ENCODE measurements at places on chromosomes 6 and 20.

DNA sequence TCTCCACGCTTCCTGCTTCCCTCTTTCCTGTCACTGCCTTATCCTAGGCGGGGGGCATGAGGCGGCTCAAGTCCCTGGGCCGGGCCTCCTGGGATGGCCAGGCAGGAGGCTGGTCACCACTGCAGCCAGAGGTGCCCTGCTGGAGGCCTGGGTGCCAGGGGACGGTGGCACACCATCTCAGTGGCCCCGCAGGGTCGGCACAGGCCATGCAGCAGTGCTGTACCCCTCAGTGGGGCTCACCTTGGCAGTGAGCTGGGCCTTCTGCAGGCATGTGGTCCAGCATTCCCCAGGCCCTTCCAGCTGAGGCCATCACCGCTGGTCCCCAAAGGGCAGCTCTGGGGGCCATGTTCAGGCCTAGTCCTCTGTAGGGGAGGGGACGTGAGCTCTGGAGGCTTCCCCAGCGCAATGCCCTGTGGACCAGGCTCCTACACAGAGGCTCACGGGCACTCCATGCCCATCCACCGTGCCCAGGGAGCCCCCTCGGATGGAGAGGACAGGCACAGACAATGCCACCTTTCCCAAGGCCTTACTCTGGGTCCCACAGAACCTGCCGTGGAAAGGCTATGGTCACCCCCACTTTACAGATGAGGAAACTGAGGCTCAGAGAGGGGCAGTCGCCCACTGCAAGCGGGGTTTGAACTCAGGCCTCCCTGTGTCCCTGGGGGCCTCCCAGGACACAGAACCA lies 123.8 kb downstream of the TAF4 start:
- no peak overlapping the region for H3K4me3 ChIP-seq
- H3K27ac ChIP-seq = no peak overlapping the region
- no peaks in the 10 kb centered on the region for H3K36me3 ChIP-seq
- no peaks in the 10 kb centered on the region for H3K27me3 ChIP-seq

GRCh38 chr20:8974009-8974708 lies 94.7 kb upstream of the PLCB4 start:
- H3K4me3 ChIP-seq = no peak overlapping the region
- DNase-seq = no peak
- no peaks in the 10 kb centered on the region for H3K27me3 ChIP-seq
- no peaks in the 10 kb centered on the region for H3K36me3 ChIP-seq
- H3K4me1 ChIP-seq = no peaks in the 10 kb centered on the region

DNA sequence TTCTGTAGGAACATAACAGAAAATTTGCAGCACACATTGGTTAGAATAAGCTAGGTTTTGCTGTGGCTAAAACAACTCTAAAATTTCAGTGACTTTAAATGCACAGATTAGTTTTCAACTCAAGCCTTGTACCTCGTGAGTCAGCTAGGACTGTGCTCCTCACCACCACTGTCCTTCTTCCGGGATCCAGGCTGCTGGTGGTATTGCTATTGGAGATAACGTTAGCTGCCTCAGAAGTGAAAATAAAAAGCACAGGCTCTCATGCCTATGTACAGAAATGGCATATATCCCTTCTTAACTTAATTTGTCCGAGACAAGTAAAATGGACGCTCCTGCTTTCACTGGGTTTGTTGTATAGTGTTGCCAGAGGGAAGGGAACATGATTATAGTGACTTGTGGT lies 931.1 kb upstream of the EYS start:
- H3K27ac ChIP-seq = no peak overlapping the region
- no peak overlapping the region for H3K4me3 ChIP-seq
- no peaks in the 10 kb centered on the region for H3K4me1 ChIP-seq
- H3K36me3 ChIP-seq = no peaks in the 10 kb centered on the region
- no peak for DNase-seq

DNA sequence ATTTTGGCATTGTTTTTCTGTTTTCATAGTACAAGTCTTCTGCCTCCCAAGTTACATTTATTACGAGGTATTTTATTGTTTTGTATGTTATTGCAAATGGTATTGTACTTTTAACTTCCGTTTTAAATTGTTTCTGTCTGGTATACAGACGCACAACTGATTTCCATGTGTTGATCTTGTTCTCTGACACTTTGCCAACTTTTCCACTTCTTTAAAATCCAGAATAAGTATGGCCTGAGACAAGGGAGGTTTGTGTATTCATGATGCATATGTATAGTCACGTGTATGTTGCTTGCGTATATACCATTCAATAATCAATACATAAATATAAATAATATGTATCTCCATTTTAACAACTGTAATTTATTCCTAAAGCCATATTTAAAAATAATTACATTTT lies 41.2 kb downstream of the THBS2 start:
- no peak for DNase-seq
- no peaks in the 10 kb centered on the region for H3K27me3 ChIP-seq
- no peak overlapping the region for H3K27ac ChIP-seq
- peaks cover 4% of the 10 kb centered on the region for H3K36me3 ChIP-seq
- peak overlapping the region; percentile 45 for H3K4me3 ChIP-seq

DNA sequence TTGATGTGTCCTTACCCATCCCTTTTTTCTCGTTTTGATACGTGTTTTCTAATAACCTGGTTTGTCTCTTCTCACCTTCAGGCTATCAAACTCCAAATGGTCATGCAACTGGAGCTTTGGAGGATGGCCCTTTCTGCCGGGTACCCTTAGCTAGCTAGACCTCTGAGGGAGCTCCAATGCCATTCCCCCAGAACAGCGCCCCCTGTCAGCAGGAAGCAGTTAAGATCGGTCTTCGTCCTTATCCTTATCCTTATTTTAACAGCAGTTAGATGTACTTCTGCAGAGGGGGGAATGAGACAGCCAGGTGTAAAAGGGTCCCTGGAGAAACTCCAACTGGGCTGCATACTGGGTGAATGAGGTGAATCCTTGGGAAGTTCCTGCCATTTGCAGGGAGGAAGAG lies 37.2 kb downstream of the SEL1L2 start:
- H3K27me3 ChIP-seq = no peaks in the 10 kb centered on the region
- no peak overlapping the region for H3K27ac ChIP-seq
- no peaks in the 10 kb centered on the region for H3K36me3 ChIP-seq
- H3K4me3 ChIP-seq = no peak overlapping the region
- DNase-seq = no peak

GRCh38 chr6:159688266-159688905 lies 4.7 kb downstream of the SOD2 start:
- no peaks in the 10 kb centered on the region for H3K27me3 ChIP-seq
- H3K27ac ChIP-seq = peak overlapping the region; percentile 23
- DNase-seq = no peak

- no peak overlapping the region for H3K27ac ChIP-seq
- no peak overlapping the region for H3K4me3 ChIP-seq
- no peaks in the 10 kb centered on the region for H3K36me3 ChIP-seq
- no peaks in the 10 kb centered on the region for H3K4me1 ChIP-seq
- no peaks in the 10 kb centered on the region for H3K27me3 ChIP-seq
Observed at GRCh38 chr20:10633718-10634117, 40.1 kb downstream of the JAG1 start.

DNA sequence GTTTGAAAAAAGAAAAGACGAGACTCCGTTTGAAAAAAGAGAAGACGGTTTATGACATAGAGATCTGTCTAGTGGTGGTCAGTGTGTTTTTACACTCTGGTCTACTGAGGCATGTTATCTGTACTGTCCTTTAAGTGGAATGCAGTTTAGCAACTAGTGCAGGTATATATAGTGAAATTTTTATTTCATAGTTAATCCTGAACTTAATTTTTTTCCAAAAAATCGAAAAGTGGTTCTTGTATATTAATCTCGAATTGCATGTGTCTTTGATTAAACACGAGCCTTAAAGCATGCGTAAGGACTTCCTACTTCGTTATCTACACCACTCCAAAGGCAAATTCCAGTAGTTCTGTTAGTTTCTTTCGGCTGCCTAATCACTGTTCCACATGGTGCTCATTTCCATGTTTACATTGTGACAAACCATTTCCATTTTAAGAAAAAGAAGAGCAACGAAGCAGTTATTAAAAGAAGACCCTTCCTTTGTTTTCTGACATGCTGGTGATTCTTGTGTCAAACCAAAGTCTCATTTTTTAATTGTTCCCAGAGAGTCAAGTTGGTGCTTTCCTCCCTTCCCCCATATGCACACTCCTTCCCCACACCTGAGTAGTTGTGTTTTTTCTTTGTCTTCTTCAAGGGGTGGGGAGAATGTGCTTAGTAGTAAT lies 2.3 kb downstream of the SNX9 start:
- H3K4me3 ChIP-seq = peak overlapping the region; percentile 95
- H3K27ac ChIP-seq = peak overlapping the region; percentile 99
- peaks cover 38% of the 10 kb centered on the region for H3K4me1 ChIP-seq
- DNase-seq = no peak

- H3K4me1 ChIP-seq = peaks cover 40% of the 10 kb centered on the region
- peak overlapping the region; percentile 48 for H3K4me3 ChIP-seq
- DNase-seq = peak; percentile 79
Observed at GRCh38 chr6:90216072-90216977, 80.3 kb downstream of the BACH2 start.

DNA sequence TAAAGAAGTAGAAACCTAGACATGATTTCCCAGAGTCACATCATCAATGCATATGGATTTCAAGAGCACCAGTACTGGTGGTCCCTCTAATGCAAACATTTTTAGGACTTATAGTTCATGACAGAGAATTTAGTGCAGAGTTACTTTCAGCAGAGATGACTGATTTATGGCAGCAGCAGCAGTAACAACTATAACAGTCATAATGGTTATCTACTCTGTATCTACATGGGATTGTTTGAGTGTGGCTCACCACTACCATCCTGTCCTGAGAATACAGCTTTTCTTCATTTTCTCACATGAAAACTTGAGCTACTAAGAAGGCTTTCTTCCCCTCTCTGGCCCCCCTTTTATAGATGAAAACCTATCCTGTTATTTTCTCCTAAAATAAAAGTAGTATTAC lies 128.5 kb upstream of the ENPP5 start:
- H3K4me3 ChIP-seq = no peak overlapping the region
- H3K27ac ChIP-seq = no peak overlapping the region
- peaks cover 19% of the 10 kb centered on the region for H3K27me3 ChIP-seq
- H3K4me1 ChIP-seq = no peaks in the 10 kb centered on the region
- no peak for DNase-seq

DNA sequence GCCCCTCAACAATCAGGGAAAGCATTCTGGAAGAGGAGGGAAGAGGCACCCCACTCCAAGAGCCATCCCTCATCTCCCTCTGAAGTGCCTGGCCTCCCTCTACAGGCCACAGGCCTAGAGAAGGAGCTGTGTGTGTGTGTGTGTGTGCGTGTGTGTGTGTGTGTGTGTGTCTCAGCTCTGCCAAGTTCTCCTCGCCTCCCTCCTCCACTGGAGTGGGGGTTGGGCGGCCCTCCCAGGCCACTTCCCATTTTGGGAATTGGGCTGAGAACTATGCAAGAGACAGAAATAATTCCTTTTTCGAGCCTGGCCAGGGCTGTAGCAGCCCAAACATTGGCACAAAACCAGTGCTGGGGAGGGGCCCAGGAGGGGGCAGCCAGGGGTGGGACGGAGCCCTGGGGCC lies 35.7 kb downstream of the KCNB1 start:
- no peak overlapping the region for H3K4me3 ChIP-seq
- DNase-seq = no peak
- no peaks in the 10 kb centered on the region for H3K4me1 ChIP-seq
- H3K27ac ChIP-seq = no peak overlapping the region
- H3K27me3 ChIP-seq = peaks cover 19% of the 10 kb centered on the region

GRCh38 chr6:119205911-119206618 lies 127.6 kb upstream of the FAM184A start:
- H3K4me3 ChIP-seq = no peak overlapping the region
- H3K27me3 ChIP-seq = no peaks in the 10 kb centered on the region
- peaks cover 20% of the 10 kb centered on the region for H3K4me1 ChIP-seq
- H3K36me3 ChIP-seq = peaks cover 37% of the 10 kb centered on the region
- no peak overlapping the region for H3K27ac ChIP-seq
- DNase-seq = no peak

DNA sequence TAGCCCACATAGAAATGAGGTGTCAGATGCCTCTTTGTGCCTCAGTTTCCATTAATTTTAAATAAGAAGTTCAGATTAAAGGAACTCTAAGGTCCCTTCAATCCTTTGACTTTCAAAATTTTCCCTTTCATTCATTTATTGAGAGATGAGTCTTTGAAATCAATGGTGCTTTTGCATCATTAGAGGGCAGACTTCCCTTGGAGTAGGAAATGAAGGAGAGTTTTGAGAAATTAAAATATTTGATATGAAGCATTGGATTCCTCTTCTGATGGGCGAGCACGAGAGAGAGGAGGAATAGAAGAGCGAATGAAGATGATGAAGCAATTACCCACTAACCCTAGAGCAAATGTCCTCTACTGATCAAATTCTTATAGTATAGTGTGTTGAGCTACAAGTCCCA lies 105.7 kb downstream of the EDN1 start:
- H3K4me1 ChIP-seq = no peaks in the 10 kb centered on the region
- H3K4me3 ChIP-seq = no peak overlapping the region
- DNase-seq = no peak
- H3K27me3 ChIP-seq = peaks cover 10% of the 10 kb centered on the region

GRCh38 chr20:62511915-62512610 lies 36.3 kb upstream of the GATA5 start:
- DNase-seq = peak; percentile 66
- H3K36me3 ChIP-seq = no peaks in the 10 kb centered on the region
- no peak overlapping the region for H3K27ac ChIP-seq
- no peak overlapping the region for H3K4me3 ChIP-seq

- H3K27ac ChIP-seq = no peak overlapping the region
- no peaks in the 10 kb centered on the region for H3K27me3 ChIP-seq
- no peaks in the 10 kb centered on the region for H3K36me3 ChIP-seq
- DNase-seq = no peak
- H3K4me1 ChIP-seq = no peaks in the 10 kb centered on the region
Observed at GRCh38 chr20:7585126-7585679, 355.1 kb downstream of the HAO1 start.

- DNase-seq = no peak
- no peak overlapping the region for H3K4me3 ChIP-seq
- no peaks in the 10 kb centered on the region for H3K36me3 ChIP-seq
- H3K4me1 ChIP-seq = no peaks in the 10 kb centered on the region
- no peaks in the 10 kb centered on the region for H3K27me3 ChIP-seq
Observed at GRCh38 chr6:81051952-81052351, 700.5 kb downstream of the TENT5A start.

DNA sequence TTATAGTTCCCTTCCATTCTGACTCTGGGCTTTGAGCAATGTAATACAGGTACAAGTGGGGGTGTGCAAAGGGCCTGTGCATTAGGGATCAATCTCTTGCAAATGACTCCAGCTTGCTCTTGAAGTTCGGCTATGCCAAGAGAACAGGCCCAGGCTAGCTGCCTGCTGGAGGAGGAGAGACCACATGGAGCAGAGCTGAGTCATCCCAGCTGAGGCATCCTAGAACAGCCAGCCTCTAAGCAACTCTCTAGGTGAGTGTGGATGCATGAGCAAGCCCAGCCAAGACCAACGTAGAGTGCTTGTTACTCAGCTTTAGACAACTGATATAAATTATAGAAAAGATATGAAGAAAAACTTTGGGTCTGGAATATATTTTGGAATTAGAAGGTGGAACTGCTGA lies 47.6 kb upstream of the RBM24 start:
- H3K36me3 ChIP-seq = no peaks in the 10 kb centered on the region
- no peak overlapping the region for H3K4me3 ChIP-seq
- no peak overlapping the region for H3K27ac ChIP-seq
- no peaks in the 10 kb centered on the region for H3K4me1 ChIP-seq
- no peaks in the 10 kb centered on the region for H3K27me3 ChIP-seq
